ENCODE measurements at places on chromosomes 1 and 21.

- no peak for DNase-seq
Measured at GRCh38 chr21:9837946-9838737, 683.2 kb upstream of the TPTE start.

GRCh38 chr1:204277563-204278219, 63.9 kb upstream of the GOLT1A start:
- no peak for DNase-seq

- no peak for DNase-seq
Measured at GRCh38 chr1:210257698-210258529, 25.3 kb downstream of the SERTAD4 start.

DNA sequence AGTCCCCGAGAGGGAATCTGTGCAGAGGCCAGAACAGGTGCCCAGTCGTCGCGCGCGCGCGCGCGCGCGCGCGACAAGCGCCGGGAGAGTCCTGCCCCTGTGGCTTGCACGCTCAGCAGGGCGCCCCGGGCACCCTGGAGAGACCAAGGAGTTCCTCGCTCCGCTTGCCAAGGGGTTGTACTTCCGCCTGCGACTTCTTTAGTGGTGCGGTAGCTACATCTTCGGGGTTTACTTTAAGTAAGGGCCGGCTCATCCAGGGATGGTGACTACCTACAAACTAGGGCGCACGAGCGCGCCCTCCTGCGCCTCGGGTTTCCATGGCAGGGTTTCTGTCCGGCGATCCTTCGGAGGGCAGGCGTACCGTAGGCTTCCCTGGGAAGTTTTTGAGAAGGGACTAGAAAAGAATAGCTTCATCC, 1.4 kb downstream of the LHX4 start:
- peak; percentile 33 for DNase-seq

- no peak for DNase-seq
Measured at GRCh38 chr1:88873737-88874349, 17.5 kb downstream of the GTF2B start.

DNA sequence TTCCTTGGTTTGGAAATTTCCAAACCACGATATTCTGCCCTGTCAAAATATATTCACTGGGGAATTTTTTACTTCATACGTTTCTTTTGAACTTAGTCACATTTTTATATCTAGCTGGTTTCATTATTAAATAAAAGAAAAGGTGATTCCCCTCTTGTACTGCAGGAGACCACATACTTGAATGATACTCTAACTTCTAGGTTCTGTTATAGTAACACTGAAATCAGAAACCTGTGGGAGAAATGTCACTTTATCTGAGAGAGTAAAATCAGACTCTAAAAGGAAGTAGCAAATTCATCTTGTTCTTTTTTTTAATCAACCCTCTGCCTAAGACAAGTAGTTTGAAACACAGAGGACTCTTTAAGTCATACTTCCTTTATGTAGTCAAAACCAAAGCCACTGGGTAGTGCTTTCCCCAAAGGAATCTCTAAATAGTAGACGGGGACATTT, 34.4 kb downstream of the MRPL39 start:
- DNase-seq, result no peak

DNA sequence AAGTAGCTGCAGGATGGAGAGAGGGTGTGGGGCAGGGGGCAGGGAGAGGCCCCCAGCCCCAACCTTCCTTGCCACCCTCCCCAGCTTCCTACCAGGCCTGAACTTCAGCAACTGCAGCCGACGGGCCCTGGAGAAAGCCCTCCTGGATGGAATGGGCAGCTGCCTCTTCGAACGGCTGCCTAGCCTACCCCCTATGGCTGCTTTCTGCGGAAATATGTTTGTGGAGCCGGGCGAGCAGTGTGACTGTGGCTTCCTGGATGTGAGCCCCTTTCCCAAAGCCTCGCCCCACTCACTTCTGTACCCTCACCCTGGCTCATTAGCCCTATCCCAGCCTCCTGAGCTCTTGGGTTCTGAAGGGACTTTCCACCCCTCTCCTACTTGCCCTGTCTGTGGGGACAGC, 6.0 kb downstream of the ADAM15 start:
- DNase-seq, result no peak

GRCh38 chr1:44817307-44817706, 9.0 kb downstream of the BTBD19 start:
- DNase-seq, result no peak

DNA sequence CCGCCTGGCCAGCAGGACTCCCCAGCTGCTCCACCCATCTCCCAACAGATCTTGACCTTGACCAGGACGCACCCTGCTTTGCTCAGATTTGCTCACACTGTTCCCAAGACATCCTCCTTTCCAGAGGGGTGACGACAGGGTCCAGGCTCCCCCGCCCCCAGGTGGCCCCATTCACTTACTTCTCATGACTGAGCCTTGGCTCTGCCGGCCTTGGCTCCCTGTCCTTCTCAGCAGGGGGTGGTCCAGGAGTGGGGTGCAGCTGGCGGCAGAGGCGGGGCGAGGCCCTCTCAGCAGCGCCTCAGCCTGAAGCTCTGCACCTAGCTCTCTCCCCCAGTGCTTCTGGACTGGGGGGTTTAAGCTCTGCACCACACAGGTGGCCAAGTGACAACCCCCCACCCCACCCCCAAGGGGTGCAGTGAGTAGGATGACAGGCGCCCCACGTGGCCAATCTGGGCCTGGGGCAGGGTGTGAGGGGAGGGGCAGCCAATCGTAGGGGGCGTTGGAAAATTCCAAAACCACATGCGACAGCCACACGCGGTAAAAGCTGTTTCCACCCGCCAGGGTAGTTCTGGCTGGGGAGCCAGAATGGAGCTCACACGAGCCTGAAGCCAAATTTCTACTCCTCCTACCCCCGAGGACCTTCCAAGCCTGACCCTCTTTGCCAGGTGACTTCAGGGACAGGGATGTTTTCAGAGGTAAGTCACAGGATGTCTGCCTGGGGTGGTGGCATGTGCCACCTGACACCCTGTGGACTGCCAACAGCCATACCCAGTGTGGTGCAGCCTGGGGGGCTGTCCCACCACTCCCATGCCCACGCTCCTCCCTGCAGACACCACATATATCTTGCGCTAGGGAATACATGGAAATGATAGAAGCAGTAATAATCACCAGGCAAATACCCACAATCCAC, 5.6 kb downstream of the RORC start:
- no peak for DNase-seq

DNA sequence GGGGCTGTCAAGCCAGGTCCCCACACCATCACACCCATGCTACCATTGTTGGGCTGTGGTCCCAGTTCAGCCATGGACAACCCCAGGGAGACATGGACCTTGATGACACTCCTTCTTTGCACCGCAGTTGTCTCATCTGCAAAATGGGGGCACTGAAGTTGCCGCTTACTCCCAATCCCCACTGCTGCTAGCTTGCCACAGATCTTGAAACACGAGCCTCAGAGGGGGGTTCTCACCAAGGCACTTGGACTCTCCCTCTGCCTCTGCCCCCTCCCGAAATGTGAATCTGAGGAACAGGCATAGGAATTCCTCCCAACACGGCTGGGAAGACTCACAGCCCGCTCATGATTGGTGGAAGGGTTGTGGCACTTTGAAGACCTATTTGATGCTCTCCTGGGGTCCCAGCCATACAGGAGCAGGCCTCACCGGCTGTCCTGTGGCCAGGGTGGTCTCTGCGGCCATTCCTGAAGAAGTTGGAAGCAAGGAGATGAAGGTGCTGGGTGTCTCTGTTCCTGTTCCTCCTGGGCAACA, 31.1 kb downstream of the RUNX3 start:
- no peak for DNase-seq

GRCh38 chr21:33089395-33090119, 19.6 kb downstream of the OLIG1 start:
- DNase-seq, result no peak
